ENCODE measurements at places on chromosomes 11 and 22. TPM values are rescaled to one million over a fixed set of nuclear protein-coding genes. Genes with fewer than 3 reads are reported as not detected.

The SCARF2 gene
- 42.9 TPM for total RNA-seq

The ISX gene
- not detected for total RNA-seq

The RPL27A gene
- 505 TPM for total RNA-seq

The TMEM126A gene
- total RNA-seq = 61.5 TPM

The ANGPTL5 gene
- 0.09 TPM for total RNA-seq

The NPTXR gene
- 1.3 TPM for total RNA-seq

The SLC22A9 gene
- total RNA-seq = not detected

The OR52E8 gene
- total RNA-seq = not detected

The MS4A7 gene
- not detected for total RNA-seq

The CRYBB2 gene
- not detected for total RNA-seq

The FGF3 gene
- not detected for total RNA-seq

- peak; percentile 9 for DNase-seq
These were observed 19.6 kb downstream of the FGF3 start for GRCh38 chr11:69799582-69799981.

DNA sequence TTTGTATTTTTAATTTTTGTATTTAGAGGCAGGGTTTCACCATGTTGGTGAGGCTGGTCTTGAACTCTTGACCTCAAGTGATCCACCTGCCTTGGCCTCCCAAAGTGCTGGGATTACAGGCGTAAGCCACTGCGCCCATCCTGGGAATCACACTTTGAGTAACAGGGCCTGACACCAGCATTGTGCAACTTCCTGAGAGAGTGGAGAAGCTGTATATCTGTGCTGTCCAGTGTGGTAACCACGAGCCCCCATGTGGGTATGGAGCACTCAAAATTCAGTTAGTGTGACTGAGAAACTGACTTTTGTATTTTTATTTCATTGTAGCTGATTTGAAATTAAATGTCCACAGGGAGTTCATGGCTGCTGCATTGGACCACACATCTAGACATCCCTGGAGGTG, 36.2 kb downstream of the MPPED1 start:
- no peak for DNase-seq

GRCh38 chr11:44531116-44531504, 34.4 kb upstream of the CD82 start:
- DNase-seq = no peak

DNA sequence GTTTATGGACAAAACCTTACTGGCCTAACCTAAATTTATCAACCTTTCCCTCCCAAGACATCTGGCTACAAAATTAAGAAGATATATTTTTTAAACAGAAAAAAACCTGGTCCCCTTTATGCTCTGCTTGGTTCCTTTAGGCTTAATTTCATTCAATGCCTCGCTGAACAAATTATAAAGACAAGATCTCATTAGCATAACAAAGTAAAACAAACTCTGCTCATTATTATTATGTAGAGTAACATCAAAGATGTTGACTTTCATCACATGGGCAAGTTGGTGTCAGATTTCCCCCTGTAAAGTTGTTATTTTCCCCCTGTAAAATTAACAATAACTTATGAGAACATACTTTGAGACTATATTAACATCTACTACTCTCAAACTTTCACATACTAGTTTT, 11.0 kb downstream of the RRAS2 start:
- no peak for DNase-seq

GRCh38 chr22:17884084-17884483, 109.8 kb upstream of the BID start:
- DNase-seq = no peak

DNA sequence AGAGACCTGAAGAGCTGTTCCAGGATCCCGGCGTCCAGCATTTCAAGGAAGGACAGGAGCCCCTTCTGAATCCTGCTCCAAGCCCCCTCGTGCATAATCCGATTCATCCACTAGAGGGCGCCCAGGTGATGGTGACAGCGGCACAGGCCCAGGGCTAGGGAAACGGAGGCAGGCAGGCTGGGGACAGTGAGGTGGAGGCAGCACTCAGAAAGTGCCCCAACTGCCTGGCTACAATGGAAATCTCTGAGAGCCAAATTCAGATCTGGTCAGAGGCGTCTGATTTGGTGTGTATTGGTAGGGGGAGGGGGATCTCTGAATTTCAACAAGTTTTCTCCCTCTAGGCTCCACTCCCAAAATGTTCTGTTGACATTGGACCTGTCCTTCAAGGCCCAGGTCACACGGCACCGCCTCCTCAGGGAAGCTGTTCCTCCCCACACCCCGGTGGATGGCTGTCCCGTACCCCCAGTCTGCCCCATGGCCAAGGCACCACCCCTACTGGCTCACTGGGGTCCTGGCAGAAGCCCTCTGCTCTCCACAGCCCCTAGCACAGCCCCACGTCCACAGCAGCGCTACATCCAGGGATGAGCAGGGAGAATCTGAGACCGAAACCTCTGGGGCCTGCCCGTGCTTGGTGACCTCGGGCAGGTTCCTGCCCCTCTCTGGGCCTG, 142.9 kb downstream of the CRYBB2 start:
- peak; percentile 42 for DNase-seq

GRCh38 chr22:42387631-42388030, 44.6 kb downstream of the NFAM1 start:
- DNase-seq = no peak

GRCh38 chr11:80733361-80733760, 1292.5 kb upstream of the TENM4 start:
- no peak for DNase-seq

GRCh38 chr11:107564877-107565218, 687 bp downstream of the ALKBH8 start:
- DNase-seq = no peak

DNA sequence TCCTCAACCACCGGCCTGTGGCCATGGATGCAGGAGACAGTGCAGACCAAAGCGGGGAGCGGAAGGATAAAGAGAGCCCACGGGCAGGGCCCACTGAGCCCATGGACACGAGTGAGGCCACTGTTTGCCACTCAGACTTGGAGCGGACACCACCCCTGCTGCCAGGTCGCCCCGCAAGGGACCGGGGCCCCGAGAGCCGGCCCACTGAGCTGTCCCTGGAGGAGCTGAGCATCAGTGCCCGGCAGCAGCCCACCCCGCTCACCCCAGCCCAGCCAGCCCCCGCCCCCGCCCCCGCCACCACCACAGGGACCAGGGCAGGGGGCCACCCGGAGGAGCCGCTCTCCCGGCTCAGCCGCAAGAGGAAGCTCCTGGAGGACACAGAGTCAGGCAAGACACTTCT, 14.5 kb upstream of the SUSD2 start:
- DNase-seq = no peak

GRCh38 chr11:9596926-9597464, 23.5 kb downstream of the WEE1 start:
- DNase-seq = no peak

DNA sequence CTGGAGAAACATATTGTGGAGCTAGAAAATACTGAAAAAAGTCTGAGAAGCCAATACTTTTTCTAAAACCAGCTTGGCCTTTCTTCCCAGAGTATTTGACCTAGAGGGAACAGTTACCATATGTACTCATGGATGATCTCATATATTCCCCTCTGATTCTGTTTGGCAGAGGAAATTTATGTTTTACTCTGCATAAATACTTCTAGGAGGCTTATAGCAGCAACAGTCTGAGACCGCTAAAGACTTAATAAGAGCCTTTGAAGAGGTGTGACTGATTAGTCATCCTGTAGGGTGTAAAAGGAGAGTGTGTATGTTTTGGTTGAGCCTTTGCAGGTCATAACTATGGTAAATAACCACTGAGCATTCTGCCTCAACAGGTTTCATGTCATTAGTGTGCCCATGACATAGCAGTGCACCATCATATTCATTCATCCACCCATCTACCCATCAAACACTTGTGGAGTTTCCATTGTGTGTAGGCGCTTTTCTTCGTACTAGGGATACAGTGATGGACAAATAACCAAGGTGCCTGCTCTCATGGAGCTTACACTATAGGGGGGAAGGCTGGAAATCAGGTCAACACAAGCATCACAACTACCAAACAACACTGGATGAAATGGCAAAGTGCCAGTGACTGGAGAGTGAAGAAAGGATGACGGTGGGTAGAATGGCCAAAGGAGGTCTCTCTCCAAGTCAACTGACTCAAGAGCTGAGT, 44.5 kb downstream of the TRAF6 start:
- DNase-seq = no peak

GRCh38 chr22:39624501-39624821, 53.9 kb downstream of the CACNA1I start:
- DNase-seq = no peak

GRCh38 chr11:29040489-29040888, 932.3 kb downstream of the METTL15 start:
- DNase-seq = no peak

Measured in fibroblast of the aortic adventitia (primary cell).